ENCODE measurements at places on chromosomes 5 and 9.
A peak's percentile ranks its signal among the peaks of the same experiment; 100 is the strongest.

DNA sequence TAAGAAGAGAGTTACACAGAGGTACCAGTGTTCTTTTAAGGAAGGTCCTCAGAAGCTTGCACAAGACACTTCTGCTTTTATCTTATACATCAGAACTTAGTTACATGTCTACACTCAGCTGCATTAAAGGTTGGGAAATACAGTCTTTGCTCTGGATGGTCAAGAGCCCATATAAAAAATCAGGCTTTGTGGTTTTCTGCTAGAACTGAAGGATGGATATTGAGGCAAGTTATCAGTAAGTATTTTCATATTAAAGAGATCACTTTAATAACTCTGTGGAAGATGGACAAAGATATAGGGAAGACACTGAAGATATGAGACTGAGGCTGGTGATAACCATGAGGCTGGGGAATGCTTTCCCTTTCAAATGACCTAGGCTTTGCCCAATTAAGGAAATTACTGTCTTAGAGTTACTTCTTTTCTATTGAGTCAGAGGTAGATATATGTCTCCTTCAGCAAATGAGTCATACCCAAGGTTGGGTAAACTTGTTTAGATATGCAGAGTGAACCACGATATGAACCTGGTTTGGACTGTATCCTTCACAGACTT is 87.0 kb upstream of the TNC start:
- DNase-seq: peak; percentile 75

- DNase-seq: no peak
These were observed 163.8 kb downstream of the SEC61B start for GRCh38 chr9:99385814-99386279.

GRCh38 chr5:23675456-23675855 is 168.0 kb downstream of the PRDM9 start:
- no peak for DNase-seq

- no peak for DNase-seq
These were observed 95.7 kb downstream of the ATPSCKMT start for GRCh38 chr5:10153808-10154537.

DNA sequence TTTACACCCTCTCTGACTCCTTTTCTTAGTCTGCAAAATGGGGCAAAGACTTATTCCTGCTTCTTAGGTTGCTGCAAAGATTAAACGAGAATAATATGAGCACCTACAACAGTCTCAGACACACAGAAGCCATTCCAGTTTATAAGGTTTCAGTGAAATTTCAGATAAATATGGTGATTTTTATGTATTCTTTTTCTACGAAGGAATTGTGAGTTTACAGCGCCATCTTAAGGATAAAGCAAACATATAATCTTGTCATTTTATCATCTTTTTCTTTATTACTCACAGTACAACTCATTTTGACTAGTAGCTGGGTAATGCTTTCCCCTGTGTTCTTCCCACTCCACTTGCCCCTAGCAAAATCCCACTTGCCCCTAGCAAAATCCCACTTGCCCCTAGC is 29.2 kb upstream of the SMC5 start:
- no peak for DNase-seq

DNA sequence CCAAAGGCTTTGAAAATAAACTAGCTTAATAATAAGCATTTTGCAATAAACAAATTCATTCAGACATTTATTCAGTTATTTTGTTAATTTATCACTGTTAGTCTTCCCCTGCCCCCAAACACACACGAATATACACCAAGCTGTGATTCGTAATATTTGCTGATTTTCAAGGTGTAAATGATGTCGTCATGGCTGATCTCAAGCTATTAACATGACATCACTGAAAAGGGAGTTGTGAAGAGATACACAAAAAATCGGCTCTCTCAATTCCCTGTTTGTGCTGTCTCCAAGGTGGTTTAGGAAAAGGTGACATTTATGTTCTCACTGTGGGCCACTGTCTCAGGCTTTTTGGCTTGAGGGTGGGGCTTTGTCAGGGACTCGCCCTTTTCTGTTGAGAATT is 413.3 kb downstream of the CDH9 start:
- no peak for DNase-seq

DNA sequence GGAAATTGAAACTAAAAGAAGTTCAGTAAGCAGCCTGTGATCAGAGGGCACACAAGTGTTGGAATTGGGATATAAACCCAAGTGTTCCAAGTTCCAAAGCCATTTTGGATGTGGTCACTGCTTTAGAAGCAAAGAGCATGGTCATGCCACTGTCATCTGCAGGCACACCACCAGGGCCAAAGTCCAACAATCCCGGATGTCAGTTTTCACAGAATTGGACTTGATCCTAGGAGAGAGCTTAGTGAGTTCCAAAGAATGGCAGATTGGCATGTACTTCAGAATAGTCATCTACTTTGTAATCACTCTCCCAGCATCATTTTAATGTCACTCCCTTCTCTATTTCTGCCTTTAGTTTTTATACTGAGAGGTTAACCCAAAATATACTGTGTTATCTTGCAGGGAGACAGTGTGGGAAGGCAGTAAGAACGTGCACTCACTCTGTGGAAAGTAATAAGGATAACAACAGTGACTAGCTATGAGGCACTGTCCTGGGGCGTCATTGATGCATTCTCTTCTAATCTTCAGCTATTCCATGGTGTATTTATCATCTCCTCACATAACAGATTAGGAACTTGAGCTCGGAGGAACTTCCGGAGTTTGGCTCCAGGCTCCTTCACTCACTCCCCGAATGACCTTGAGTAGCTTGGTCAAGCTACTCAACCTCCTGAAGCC is 388.0 kb downstream of the ACTL7B start:
- DNase-seq: no peak

DNA sequence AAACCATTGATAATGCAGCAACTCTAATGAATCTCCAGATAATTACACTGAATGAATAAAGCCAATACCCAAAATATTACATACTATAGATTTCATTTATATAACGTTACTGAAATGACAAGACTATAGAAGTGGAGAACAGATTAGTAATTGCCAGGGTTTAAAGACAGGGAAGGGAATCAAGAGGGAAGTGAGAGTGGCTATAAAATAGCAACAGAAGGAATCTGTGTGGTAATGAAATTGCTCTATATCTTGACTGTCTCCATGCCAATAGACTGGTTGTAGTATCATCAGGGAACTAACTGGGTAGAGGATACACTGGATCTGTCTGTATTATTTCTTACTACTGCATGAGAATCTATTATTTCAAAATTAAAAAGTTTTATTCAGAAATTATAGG is 396.5 kb upstream of the RPS23 start:
- no peak for DNase-seq

- no peak for DNase-seq
These were observed 28.0 kb upstream of the SYK start for GRCh38 chr9:90773617-90774016.

- DNase-seq: no peak
These were observed 16.0 kb upstream of the ERGIC1 start for GRCh38 chr5:172818081-172818480.

GRCh38 chr9:107173422-107174180 is 109.5 kb upstream of the RAD23B start:
- no peak for DNase-seq

DNA sequence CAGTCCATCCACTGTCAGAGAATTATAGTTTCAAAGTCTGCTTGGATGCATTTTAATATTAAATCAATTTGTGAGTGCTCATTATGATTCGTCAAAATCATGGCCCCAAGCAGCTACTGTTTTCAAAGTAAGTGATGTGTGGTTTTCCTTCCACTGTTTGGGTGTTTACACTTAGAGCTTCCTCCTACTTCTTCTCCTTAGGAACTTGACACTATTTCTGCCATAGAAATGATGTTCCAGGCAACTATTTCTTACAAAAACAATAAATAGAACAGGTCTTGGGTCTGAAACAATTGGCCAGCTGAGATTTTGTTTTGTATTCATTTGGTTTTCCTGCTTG is 132.8 kb upstream of the RAI14 start:
- no peak for DNase-seq
